Cerebellum (tissue), 4 donors: ENCODE measurements at places on chromosomes 1 and 21.
A peak's percentile ranks its signal among the peaks of the same experiment; 100 is the strongest.

DNA sequence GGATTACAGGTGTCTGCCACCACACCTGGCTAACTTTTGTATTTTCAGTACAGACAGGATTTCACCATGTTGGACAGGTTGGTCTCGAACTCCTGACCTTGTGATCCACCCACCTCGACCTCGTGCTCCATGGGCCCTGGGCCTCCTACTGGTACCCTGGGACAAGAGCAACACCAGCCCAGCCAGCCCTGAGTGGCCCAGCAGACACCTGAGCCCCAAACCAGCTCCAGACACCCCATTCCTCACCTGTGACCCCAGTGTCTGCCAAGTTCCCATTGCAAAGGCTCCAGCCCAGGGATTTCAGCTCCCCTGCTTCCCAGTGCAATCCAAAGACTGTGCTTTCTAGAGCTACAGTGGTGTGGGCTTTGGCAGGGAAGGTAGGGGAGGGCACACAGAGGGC is 14.6 kb downstream of the MEF2D start:
- no peak for DNase-seq

DNA sequence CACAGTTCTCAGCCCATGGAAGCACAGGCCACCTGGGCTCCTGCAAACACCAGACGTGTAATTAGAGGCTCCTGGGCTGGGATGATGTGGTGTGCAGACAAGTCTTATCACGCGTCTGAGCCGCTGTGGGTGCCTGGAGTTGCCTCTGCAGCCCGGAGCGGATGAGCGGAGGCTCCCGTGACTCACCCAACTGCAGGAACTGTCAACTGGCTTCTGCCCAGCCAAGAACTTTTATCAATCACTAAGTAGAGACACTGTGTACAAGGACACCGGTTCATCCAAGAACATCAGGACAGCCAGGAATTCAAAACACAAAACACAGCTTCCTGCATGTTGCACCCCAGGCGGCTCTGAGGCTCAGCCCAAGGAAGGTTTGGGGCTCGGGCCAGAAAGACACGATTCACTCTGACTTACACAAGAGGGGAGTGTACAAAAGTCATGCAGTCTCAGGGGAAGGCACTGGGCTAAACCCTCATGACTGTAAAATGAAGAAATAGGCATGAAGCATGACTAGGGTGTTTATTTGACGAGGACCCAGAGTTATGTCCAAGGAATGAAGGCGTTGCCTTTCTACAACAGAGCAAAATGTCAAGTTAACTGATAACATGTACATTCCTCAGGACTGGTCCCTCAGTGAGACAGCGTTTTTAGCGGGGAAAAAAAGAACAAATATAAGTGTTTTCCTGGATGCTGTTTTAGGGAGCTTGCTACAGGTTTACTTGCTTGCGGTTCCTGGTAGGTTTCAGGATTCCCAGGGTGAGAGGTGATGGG is 21.1 kb downstream of the ERRFI1 start:
- no peak for DNase-seq

DNA sequence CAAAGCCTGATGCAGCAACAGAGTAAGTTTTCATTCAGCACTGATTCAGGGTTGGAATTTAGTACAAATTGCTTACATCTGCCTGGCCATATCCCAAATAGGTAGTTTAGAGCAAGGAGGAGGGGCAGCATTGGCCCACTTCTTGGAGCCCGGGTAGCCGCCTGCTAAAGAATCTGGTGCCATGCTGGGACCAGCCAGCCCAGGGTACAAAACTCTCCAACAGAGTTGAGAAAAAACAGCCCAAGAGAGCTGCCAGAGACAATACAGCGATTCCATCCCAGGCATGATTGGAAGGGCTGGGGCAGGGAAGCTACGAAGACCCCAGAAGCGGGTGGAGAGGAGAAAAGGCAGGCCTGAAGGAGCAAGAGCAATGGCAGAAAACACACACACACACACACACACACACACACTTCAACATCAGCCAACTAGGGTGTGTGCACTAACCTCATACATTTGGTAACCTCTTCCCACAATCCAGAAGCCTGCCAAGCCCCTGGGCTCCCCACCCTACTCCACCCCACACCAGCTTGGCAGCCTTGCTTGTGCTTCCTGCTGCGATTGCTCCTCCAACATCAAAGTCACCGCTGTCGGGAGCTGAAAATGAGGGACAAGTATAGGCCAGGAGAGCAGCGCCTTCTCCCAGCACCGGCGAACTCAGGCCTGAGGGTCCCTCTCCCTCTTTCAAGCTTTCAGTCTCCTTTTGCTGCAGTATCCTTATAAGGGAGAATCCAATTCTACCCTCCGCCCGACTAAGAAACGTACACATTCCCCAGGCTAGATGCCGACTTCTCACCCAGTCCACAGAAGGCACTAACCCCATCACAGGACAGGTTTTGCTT is 1.2 kb downstream of the PIK3C2B start:
- peak; percentile 23 for DNase-seq

- no peak for DNase-seq
Observed at GRCh38 chr1:29783508-29784275, 547.4 kb downstream of the PTPRU start.

DNA sequence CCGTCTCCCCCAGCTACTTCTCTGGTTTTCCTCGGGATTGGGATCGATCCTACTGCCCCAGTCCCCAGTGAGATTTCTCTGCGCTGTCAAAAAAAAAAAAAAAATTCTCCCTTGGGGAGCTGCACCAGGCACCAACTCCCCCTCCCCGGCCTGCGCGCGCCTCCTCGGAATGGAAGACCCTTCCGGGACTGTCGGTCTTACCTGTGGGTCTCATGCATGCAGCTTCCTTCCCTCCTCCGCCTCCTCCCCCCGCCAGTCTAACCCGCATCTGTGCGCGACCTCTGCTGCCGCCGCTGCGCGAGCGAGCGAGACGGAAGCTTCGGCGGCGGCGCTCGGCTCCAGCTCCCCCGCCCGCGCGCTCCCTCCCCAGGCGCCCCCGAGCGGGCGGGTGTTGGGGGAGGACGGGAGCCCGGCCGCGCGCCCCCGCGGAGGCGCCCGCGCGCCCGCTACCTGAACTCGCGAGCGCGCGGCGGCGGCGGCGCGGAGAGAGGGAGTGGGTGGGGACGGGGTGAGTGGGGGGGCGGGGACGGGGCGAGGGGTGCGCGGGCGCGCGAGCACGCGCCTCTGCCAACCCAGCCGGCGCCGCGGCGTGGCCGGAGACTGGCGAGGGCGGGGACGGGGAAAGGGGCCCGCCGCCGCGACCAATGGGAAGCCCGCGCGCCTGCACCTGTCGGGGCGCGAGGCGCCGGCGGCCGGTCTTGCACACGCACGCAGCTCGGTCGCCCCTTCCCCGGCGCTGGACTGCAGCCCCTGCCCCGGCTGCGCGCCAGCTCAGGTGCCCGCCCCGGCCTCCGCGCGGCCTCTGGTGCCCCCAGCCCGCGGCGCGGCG is at the start of gene SUSD4:
Gene SUSD4 (minus strand): TSS at position 321 of the 829 bp plus-strand sequence. CDS start 751 bp downstream, outside the sequence.
- DNase-seq, result peak; percentile 89
